IMR-90 (cell line): ENCODE measurements at places on chromosomes 2 and 18. TPM values are rescaled to one million over a fixed set of nuclear protein-coding genes. Genes with fewer than 3 reads are reported as not detected.

GRCh38 chr18:10838553-10838952, 310.8 kb downstream of the PIEZO2 start:
- DNase-seq: peak; percentile 87

DNA sequence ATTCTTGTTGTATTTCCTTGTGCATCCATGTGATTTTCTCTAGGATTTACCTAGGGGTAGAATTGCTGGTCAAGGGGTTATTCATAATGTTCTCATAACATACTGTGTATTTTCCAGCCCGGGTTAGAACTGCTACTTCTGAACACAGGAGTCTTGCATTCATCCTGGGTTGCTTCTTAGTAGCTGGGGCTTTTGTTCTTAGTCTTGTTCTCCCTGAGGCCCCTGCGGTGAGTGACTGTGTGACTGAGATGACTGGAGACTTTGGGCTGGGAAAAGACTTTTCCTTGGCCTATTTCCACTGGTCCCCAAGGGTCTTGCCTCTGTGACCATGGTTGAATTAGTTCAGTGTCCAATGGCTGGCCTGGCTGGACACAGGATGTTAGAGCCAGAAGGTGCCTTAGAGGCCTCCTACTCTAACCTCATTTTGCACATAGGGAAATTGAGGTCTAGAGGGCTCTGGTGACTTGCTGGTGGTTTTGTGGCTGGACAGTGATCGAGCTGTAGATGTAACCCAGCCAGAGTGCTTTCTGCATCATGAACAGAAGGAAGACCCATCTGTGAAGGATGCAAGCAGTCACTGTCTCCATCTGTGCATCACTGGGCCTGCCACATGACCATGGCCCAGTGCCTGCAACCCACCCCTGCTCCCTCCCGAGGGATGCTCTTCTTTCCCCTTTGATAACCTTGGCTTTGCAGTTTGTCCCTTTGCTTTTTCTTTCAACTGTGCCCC, 233.3 kb downstream of the FHOD3 start:
- no peak for DNase-seq

GRCh38 chr2:228167290-228167689, 14.2 kb downstream of the SPHKAP start:
- no peak for DNase-seq

GRCh38 chr2:145601361-145601925, 1081.5 kb upstream of the ZEB2 start:
- peak; percentile 31 for DNase-seq

GRCh38 chr2:195594919-195595694, 61.9 kb upstream of the SLC39A10 start:
- no peak for DNase-seq

- no peak for DNase-seq
These were observed 85.2 kb upstream of the STK17B start for GRCh38 chr2:196256585-196256984.

DNA sequence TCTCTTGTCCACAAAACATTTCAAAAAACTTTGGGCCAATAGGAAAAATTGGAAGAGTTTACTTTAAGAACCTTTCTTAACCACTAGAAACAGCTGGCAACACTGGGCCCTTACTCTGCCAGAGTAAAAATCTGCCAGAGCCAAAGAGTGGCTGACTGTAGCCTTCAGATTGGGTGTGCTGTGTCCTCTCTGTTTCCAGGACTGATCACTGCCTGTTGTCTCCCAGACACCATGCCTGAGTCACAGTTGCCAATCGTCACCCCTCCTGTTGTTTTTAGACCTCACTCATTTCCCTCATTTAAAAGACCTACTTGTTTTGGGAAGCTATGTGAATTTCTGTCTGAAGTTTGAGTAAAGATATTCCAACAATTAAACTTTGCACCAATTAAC, 159.1 kb downstream of the PPP1R1C start:
- no peak for DNase-seq

GRCh38 chr2:160057356-160057755, 5.1 kb downstream of the PLA2R1 start:
- no peak for DNase-seq

- peak; percentile 47 for DNase-seq
These were observed 169.5 kb downstream of the SLC8A1 start for GRCh38 chr2:40282428-40282827.

GRCh38 chr2:134020608-134021007, 233.3 kb upstream of the MGAT5 start:
- no peak for DNase-seq

GRCh38 chr2:110105608-110106467, 9.8 kb downstream of the MALL start:
- DNase-seq: peak; percentile 66

DNA sequence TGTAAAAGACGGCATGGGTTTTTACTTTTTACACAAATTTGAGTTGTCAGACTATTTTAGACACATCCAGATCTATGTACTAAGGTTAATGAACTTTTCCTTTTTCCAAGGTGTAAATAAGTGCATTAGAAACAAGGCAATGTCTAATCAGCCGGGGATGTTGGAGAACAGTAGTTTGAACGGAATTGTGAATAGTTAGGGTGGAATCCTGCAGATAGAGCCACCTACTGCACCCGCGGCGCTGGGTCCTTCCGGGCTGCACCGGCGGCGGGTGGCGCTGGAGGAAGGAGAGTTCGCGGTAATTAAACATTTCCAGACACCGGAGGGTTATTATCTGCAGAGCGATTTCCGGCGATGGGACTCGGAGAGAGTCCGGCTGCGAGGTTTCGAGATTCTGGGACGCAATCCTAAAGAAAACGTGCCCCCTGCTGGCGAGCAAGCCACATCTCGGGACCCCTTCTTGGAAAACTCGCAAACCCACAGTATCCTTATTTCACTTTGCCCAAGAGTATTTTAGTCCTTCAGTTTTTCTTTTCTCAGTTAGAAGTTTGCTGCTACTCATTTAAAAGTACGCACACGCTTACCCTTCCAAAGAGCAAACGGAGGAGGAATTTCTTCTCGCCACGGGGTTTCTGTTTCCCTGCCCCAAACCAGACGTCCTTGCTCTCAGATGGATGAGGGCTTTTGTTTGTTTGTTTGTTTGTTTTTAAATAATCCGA, 4.5 kb upstream of the OSR1 start:
- DNase-seq: peak; percentile 86

- no peak for DNase-seq
These were observed 89.4 kb upstream of the ASB18 start for GRCh38 chr2:236353594-236353942.

DNA sequence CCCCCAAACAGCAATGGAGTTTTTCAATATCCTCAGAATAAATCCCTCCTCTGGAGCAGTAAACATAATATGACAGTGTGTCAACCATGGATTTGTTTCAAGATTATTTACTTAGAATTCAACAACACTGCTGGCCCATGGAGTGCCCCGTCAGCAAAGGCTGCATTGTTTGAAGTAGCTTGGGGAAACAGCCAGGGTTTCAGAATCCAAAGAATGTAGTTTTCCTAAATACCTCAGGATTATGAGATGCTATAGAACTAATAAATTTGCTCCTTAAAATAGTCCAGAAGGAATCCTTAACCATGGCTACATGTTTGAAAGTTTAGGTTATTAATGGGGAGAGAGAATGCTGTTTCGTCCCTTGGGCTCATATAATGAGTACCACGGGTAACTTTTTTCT, 13.1 kb upstream of the CETN1 start:
- no peak for DNase-seq

DNA sequence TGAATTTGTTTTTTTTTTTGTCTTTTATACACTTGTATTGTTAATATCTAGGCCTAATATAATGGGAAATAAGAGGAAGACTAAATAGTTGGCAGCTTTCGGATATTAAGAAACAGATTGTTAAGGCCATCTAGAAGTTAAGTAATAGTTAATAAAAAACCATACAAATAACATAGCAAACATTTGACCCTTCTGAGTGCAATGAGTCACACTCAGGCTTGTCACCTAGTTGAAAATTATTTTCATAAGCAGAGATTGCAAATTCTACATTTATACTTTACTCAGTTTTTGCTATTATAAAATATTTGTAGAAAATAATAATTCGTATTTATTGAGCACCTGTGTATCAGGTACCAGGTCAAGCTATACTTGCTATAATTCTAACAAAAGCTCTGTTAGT, 2.4 kb downstream of the NUP35 start:
- DNase-seq: no peak

DNA sequence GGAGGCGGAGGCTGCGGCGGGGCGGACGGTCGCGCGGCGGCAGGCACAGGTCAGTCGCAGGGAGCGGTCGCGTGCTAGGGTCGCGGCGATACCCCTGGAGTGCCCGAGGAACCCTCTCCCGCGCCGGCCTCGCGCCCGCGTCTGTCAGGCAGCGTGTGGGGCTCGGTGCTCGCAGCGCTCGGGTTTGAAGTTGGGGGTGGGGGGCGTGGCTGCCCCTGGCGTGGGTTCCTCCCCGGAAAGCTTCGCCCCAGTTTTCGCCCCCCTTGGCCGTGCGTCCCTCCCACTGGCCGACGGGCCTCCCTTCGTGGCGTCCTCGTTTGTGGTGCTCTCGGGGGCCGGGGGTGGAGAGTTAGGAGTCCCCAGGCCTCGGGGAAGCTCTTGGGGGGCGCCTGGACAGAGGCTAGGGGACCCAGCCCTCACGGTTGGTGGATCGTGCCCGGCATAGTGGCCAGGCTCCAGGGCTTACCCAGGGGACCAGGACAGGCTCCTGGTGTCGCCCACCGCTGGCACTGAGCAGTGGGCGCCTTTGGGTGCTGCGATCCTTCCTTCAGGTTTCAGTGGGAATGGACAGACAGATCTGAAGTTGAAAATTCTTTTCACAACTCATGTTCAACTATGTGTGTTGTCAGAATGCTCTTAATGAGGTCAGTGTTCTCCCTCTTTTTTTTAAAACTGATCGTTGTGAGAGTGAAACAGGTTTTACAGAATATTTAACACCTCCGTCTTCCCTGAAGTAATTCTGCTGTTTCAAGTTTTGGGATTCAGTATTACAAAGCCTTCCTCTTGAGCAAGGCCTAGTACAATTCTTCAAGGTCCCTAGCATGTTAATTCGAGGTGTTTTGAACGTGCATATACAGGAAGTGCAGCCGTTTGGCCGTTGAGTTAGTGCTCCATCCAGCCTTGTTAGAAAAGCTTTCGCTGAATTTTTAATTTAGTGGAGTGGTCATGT, 604 bp downstream of the RALBP1 start:
- peak; percentile 39 for DNase-seq

- no peak for DNase-seq
These were observed 76.8 kb downstream of the CCBE1 start for GRCh38 chr18:59620381-59620780.

- DNase-seq: no peak
These were observed 6.5 kb downstream of the DIPK1C start for GRCh38 chr18:74450626-74451025.

DNA sequence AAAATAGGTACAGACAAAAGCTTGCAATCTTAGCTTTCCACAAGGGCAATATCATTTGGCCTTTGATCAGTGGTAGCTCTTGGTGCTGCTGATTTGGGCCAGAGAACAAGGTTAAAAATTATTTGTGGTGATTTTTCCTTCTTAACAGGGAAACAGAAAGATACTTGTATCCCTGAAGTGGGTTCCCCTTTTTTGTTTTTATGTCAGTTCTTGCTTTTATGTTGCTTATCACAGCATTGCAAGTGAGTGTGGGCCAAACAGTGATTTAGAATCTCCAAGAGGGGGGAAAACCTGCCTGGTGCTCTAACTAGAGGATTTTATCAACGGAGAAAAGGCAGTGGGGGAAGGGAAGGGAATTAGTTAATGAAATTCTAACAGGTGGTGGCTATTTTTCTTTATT, 197.6 kb upstream of the SP5 start:
- DNase-seq: no peak

DNA sequence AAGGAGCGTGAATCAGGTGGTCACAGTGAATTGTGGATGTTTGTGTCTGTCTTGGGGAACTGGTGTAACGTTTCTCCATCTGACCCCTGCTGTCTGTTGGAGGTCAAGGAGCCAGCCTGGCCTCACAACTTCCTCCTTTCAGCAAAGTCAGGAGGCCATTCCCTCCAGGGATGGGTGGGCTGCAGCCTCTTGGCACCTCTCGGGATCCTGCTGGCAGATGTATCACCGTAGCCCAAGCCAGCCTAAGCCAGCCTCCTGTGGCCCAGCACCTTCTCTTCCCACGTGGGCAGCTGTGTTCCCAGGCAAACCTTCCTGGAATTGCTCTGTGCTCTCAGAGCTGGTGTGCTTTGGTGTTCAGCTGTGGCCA, 30.5 kb downstream of the HPCAL1 start:
- DNase-seq: no peak

GRCh38 chr2:175737722-175738361, 264.2 kb downstream of the LNPK start:
- DNase-seq: no peak

- no peak for DNase-seq
These were observed 5.6 kb upstream of the CENPA start for GRCh38 chr2:26780203-26780760.

DNA sequence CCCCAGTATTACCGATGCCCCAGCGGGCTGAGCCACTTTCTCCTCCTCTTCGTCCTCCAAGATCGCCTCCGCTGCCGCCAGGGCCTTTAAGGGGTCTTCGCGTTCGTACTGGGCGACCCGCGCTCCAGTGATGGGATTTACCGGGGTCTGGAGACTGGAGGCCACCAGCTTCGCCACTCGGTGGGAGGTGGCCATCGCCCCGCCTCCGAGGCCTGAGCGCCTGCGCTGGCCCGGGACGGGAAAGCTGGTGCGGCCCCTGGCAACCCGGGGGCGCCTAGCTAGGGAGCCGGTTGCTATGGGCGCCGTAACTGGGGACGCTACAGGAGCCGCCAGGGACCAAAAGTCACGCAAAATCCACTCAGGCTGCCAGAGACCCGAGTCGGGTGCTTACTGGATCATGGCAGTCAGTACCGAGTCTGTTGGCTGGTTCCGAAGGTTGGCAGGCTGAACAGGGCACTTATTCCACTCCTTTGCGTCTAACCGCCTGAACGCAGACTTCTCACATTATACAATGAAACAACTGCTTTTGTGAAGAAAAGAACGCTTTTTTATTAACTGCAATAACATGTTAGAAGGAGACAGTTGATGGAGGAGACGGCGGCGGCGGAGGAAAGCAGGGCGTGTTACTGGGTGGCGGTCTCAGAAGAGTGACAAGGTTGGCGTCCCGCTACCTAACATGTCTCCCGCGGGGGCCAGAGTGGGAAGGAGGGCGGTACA, at the start of gene FAM161A:
Gene FAM161A, minus strand, starts transcription at position 214 of the 717 bp plus-strand sequence. Its CDS starts 19 bp downstream, at position 195.
- peak; percentile 77 for DNase-seq

GRCh38 chr2:28523902-28524301, 28.0 kb downstream of the PLB1 start:
- DNase-seq: no peak

Gene ALK
- not detected in 2 replicates for total RNA-seq

Gene LRRC30
- total RNA-seq: not detected in 2 replicates

Gene EVX2
- not detected in 2 replicates for total RNA-seq

Gene HOXD11
- not detected in 2 replicates for total RNA-seq

Gene CEP76
- total RNA-seq: 8.1 and 8.3 TPM in 2 replicates

Gene MYOM1
- under 0.01 TPM in 2 replicates for total RNA-seq

Gene ALLC
- not detected in 2 replicates for total RNA-seq

Gene COPS7B
- total RNA-seq: 22.2 and 23.1 TPM in 2 replicates

Gene RESP18
- total RNA-seq: not detected in 2 replicates
